Kidney capillary endothelial cell (primary cell): ENCODE measurements at places on chromosomes 2 and 18.

- DNase-seq: no peak
Observed at GRCh38 chr2:209970271-209970670, 32.2 kb upstream of the RPE start.

GRCh38 chr2:45979065-45979464, 318.1 kb upstream of the EPAS1 start:
- DNase-seq: no peak

DNA sequence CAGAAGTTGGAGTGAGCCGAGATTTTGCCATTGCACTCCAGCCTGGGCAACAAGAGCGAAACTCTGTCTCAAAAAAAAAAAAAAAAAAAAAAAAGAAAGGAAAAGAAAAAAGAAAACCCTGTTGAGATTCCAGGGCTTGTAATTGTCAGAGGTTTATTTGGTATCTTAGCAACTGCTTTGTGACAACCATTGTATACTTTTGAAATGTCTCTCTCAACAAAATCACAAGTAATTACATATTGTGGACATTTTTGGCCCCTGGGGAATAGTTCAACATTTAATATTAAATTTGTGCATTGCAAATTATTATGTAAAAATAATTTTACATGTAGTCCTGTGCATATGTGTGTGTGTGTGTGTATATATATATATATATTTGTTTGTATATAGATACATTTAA, 270.8 kb downstream of the GALNT13 start:
- no peak for DNase-seq

GRCh38 chr2:66781804-66782203, 346.9 kb downstream of the MEIS1 start:
- DNase-seq: no peak

DNA sequence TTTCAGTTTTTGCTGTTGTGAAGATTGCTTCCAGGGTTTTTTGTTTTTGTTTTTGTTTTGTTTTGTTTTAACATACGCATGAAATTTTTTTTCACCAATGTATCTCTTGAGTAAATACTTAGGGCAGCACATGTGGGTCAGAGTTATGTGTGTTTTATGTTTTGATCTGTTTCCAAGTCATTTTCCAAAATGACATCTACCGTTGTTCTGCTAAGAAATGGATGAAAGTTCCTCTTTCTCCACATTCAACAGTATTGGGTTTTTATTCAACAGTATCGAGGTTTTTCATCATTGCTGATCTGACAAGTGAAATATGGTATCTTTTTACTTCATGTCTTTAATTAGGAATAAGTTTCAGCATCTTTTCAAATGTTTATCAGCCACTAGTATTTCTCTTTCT, 16.7 kb downstream of the RNF144A start:
- DNase-seq: no peak

- DNase-seq: peak; percentile 47
Observed at GRCh38 chr2:41853427-41854191, 194.2 kb upstream of the PKDCC start.

- no peak for DNase-seq
Observed at GRCh38 chr2:100889286-100889685, 69.3 kb downstream of the NPAS2 start.

DNA sequence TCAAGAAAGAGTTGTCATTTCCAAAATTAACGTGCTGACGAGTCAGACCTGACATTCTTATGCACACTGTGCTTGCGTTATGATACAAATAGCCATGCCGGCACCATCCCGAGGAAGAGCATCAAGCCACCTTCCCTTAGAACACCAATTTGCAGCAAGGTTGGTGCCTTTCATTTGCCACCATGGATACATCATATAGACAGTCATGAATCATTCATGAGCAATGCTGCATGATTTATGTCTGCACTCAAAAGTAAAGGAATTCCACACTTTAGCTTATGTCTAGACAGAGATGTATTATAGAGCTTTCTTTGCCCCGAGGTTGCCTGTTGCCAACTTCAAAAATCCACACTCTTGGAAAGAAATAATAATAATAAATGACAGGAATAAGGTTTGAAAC, 166.9 kb downstream of the VWC2L start:
- DNase-seq: no peak

DNA sequence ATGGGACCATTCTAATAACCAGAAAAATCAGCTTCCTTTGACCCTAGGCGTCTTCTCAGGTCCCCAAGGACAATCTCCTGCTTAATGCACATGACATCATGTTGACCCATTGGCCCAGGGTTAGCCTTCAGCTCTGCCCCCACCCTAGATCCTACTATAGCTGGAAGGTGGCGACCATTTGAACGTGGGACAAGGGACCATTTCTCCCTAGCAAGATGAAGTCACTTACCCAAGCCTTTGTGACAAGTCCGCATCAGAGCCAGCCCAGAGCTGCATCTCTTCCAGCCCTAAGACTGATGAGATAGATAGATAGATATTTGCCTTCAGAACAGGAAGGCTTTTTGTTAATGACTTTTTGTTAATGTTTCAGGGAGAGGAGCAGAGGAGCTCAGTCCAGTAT, 28.2 kb upstream of the TAF1B start:
- DNase-seq: no peak

GRCh38 chr2:205872716-205873115, 190.4 kb downstream of the NRP2 start:
- DNase-seq: no peak

DNA sequence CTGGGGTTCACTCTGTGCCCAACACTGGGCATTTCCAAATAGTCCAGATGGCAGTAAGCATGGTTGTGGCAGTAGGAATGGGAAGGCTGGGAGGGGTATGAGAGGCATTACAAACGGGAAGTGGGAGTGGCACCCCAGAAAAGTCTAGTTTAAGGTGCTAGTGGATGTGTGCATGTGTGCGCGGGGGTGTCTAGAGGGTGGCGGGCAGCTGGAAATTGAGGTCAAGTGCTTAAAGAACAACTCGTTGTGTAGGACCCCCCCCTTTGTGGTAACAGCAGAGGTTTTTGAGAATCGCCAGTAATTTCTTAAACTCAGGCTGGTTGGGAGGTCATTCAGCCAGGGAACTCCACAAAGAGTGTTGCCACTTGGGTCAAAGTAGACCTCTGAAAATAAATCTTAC, 69.9 kb downstream of the RHBDD1 start:
- no peak for DNase-seq

DNA sequence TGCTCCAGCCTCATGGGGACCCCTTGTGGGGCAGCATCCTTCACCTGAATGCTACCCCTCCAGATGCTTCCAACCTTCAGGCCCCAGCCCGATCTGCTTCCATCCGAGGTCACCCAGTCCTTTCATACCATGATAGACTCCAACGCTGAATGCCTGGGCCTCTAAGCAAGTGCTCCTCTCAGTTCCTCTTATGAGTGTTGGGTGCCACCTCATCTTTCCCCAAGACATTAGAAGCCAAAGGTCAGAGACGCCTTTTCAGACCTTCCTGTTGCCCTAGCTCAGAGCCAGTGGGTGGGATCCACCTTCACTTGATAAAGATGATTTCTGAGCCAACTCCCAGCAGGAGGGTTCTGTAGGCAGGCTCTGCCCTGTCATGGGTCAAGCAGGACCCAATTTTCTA, 174.5 kb upstream of the MGAT5 start:
- DNase-seq: no peak

DNA sequence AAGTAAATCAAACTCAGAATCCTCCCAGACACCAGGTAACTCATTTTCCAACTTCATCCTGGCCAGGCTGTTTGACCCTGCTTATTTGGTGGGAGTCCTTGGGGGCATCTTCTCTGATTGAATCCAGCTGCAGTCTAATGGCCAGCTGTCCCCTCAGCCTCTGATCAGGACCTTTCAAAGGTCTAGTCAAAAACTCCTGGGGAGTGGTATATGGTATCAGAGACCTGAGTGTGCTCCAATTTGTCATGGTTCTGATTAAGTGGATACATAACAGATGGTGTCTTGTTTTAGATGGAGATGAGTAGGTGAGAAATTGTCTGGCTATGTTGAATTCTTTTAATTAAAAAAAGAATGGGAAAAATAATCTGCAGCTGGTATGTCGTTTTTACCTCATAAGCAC, 842.6 kb upstream of the ACVR2A start:
- DNase-seq: no peak

- DNase-seq: peak; percentile 71
Observed at GRCh38 chr18:24368749-24369148, 28.9 kb downstream of the OSBPL1A start.

- DNase-seq: no peak
Observed at GRCh38 chr2:43212931-43213330, 13.5 kb downstream of the ZFP36L2 start.

GRCh38 chr2:2114707-2115245, 216.3 kb downstream of the MYT1L start:
- DNase-seq: no peak

DNA sequence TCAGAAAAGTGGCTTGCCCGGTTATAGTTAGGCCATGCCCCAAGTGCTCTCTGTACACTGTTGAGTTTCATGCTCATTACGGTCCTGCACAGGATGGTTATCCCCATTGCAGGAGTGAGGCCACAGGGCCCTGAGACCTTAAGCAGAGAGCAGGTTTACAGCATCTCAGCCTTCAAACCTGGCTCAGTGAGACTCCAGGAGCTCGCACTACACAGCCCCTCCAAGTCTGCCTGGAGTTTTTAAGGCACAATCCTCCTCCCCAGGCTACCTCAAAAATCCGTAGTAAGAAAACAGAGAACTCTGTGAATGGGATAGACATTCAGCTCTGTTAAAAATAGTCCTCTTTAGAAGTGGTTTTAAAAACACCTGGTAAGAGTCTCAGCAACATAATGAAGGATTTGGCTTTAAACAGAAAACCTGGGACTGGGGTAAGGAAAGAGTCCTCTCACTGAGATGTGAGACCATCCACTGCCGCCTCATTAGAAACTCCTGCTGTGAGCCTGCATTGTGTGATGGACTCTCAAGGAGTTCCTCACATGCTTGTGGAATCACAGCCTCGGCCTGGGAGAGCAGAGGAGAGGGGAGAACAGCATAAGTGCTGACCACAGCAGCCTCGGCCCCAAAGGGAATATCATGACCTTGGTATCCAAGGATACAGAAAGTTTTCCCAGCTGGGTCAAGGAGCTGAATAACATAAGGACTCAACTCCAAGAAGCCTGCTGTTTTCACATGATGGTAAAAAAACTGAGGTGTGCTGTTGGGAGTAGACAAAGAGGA, 214.8 kb downstream of the ATAD2B start:
- DNase-seq: no peak

DNA sequence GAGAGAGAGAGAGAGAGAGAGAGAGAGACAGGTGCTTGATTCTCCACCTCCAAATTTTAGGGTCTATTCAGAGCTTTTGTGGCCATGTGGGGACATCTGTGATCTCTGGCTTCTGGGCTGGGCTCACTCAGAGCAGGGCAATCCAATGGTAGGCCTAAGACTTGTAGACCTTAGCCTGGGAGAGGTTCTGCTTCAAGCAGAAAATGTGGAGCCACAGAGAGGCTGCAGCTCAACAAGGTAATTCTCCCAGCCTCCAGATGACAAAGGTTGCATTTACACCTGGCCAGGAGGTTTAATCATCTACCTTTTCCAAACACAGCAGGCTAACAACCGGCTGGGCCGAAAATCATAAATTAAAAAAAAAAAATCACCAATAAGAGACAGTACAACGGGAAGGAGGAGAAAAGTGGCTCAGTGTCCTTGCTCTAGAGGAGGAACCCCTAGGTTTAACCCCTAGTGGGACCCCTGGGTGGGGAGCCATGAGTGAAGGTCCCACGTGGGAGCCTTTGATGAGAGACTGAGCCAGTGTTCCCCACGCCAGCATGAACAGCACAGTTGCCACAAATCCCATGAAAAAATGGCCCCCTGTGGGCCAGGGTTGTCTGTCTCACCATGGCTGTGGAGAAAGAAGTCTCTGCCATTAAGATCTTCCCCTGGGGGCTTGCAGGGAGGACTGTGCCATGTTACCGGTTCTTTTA, 124.0 kb upstream of the GATA6 start:
- DNase-seq: no peak

DNA sequence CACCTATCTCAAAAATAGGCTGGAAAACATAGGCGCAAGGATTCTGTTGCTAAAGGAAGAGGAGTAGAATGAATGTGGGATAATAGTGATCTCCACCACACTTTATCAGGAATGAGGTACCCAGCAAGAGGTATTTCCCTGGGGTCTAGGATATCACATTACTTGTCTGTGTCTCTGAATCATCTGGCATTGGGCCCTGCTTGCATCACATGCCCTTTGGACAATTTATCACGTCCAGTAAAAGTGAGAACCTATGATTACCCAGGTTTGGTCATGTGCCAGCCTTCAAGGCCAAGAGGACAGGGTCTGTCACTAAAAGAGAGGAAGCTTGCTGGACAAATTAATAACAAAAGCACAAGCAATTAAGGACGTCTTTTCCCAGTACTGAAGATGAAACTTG, 11.4 kb upstream of the TRAPPC8 start:
- no peak for DNase-seq

DNA sequence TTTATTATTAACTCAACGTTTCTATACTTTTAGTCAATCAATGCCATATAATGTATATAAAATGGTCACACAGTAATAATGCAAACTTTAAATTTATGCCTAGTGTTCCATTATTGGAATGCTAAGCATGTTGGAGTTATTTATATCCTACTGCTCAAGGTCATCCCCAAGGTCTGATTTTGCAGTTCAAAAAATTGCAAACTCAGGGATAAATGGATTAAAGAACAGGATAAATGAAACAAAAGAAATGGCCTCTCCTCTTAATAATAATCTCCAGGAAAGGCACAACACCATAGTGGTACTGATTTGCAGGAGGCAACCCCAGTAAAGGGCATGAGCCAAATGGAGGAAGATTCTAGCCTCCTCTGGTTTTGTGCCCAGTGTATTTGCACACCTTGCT, 436.4 kb downstream of the EPHA4 start:
- no peak for DNase-seq

- DNase-seq: no peak
Observed at GRCh38 chr18:29250259-29250658, 1073.3 kb upstream of the CDH2 start.
